Natural killer cell treated with Interleukin-12 subunit alpha and Interleukin-12 subunit beta and Interleukin-15 and Interleukin-18, amount 100 ng/mL, for 72 hours (primary cell): ENCODE measurements at places on chromosomes 13 and 19. TPM values are rescaled to one million over a fixed set of nuclear protein-coding genes. Genes with fewer than 3 reads are reported as not detected.

ZNF442 gene
- total RNA-seq: 3.2 TPM

ZNF560 gene
- not detected for total RNA-seq

TICAM1 gene
- total RNA-seq: 42.6 TPM

C5AR2 gene
- 2.6 TPM for total RNA-seq

JAK3 gene
- 195 TPM for total RNA-seq

SPRED3 gene
- total RNA-seq: 4.6 TPM

IGSF23 gene
- not detected for total RNA-seq

MUC16 gene
- total RNA-seq: 0.03 TPM

ZNF613 gene
- total RNA-seq: 6.0 TPM

BEST2 gene
- total RNA-seq: not detected

ZNF579 gene
- total RNA-seq: 6.5 TPM

DNA sequence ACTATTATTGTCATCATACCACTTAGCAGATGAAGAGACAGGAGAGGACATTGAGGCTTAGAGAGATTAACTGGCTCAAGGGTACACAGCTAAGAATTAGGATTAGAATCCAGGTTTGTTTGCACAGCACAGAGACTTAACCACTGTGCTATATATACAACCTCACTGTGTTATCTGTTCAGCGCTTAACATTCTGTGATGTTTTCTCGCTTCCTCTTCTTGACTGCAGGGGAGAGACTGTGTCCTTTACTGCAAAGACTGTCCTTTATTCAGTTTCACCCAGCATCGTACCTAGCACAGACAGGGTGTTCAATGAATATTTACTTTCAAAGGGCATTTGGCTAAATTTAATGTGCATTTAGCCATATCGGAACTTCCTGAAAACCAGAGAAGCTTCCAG lies 54.9 kb upstream of the PCDH8 start:
- DNase-seq: no peak

DNA sequence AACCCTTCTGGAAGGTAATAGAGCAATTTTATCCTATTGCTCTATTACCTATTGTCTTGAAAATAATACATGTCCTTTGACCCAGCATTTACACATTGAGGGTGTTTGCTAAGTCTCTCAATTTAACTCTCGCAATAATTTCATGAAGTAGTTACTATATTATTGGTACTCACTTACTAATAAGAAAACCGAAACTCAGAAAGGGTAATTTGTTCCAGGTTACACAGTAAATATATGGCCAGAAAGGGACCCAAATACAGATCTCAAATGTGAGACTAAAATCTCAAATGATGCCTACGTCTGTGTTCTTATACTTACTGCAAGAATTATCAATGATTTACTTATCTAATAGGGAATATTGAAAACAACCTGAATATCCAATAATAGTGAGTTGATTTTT lies 29.7 kb upstream of the FAM216B start:
- DNase-seq: no peak

DNA sequence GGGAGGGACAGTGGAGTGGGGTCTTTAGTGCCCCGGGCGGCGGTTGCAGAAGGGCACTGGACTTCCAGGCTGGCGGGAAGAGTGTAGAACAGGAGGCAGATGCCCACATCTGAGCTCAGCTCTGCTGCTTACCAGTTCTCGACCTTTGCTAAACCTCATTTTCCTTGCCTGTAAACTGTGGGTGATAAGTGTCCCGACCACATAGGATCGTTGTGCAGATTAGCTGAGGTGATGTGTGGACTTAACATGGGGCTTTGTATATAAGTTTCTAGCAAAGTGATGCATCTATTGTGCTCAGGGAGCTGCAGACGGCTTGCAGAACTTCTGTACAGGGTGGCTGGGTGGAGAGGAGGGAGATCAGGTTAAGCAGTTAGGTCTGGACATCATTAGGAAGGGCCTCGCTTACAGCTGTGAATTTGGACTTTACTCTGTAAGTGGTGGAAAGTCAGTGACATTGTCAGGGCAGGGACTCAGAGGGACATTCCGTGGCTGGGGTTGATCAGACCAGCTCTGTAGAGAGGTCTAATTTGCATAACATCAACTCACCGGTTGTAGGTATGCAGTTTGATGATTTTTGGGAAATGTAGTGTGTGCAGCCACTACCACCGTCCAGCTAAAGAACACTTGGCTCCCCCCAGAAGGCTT lies 70.0 kb downstream of the SPATA13 start:
- no peak for DNase-seq

GRCh38 chr13:93875547-93875946 lies 603.9 kb downstream of the DCT start:
- no peak for DNase-seq

- DNase-seq: no peak
These were observed 8.1 kb downstream of the URAD start for GRCh38 chr13:27980280-27980998.

DNA sequence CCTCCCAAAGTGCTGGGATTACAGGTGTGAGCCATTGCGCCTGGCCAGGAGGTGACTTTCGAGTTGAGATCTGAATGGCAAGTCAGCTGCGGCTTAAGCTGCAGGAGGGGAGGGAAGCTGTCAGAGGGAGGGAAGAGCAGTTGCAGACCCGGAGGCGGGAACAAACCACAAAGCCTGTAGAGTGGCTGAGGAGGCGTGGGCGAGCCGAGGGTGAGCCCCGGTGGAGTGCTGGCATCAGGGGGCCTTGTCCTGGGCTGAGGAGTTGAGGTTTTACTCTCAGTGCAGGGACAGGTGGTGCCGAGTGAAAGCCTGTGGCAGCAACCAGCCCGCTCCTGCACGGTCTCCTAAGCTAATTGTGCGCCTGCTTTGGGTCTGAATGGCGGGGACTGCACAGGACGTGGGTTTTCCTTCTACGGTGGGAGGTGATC lies 24.2 kb downstream of the PPP1R37 start:
- peak; percentile 69 for DNase-seq

GRCh38 chr19:2475018-2475701 lies 767 bp upstream of the GADD45B start:
- DNase-seq: peak; percentile 79

DNA sequence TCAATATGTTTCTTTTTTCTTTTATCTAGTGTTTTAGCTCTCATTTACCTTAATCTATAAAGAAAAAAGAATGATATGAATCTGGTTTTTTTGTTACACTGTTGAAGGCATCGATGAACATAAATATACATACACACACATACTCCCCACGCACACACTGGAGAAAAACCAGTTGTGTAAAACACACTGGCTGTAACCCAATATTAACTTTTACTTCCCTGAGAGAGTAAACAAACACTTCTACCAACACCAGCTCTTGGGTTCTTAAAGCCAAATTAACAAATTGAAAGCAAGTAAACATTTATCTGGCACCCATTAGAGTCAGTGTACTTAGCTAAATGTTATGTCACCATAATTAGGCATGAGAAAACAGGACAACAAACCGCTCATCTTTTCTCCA lies 145.7 kb downstream of the ABCC4 start:
- no peak for DNase-seq

DNA sequence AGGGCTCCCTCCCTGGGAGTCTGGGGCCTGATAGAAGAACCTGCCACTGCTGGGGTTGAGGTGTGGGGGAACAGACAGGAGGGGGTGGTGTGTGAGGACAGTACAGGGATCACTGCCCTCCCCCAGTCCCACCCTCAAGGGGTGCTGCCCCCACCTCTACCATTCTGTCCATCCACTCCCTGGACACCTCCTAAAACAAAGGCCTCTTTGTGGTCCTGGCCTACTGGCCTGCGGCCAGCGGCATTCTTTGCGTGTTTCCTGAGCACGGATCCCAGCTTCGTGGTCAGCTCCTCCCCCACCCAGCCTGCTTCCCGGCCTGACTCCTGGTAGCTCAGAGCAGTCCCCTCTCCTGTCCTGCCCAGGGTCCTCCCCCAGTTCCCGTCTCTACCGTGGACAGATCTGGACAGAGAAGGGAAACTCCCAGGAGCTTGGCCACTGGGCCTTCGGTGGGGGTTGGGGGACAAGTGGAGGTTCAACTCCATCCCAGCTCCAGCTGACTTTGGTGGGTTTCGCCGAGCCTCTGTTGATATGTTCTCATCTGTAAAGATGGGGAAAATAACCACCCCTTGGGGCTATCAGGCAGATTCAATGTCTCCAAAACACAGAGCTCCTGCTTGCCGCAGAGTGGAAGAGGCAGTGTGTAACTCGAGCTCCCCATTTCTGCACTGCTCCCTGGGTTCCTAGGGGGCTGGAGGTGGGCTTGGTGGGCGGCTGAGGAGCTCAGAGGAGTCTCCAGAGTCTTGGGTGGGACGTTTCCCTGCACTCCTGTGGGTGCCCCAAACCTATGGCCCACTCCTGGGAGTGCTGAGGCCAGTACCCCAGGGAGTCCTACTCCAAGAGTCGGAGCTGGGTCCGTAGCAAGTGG lies 48.7 kb downstream of the LYL1 start:
- DNase-seq: no peak

- no peak for DNase-seq
These were observed 11.1 kb upstream of the ZNF613 start for GRCh38 chr19:51916167-51916566.

DNA sequence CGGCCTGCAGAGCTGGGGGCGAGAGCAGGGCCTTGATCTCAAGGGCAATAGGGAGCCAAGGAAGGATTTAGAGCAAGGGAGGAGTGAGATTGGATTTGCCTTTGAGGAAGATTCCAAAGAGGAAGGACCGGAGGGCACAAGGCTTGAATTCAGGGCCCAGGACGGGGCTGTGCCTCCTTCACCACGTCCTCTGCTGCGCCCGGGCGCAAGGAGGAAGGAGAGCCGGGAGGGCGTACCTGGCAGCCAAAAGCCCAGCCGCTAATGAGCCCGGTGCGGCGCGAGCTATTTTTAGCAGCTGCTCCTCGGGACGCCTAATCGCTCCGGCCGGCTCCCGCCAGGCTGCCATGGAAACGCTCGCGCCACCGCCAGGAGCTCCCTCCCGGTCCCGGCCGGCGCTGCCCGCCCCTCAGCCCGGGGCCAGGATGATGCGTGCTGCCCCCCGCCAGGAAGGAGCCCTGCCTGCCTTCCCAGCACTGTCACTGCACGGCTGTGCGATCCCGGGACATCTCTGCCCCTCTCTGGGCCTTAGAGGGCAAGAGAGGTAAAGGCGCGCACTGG lies 31.3 kb downstream of the TINCR start:
- no peak for DNase-seq

DNA sequence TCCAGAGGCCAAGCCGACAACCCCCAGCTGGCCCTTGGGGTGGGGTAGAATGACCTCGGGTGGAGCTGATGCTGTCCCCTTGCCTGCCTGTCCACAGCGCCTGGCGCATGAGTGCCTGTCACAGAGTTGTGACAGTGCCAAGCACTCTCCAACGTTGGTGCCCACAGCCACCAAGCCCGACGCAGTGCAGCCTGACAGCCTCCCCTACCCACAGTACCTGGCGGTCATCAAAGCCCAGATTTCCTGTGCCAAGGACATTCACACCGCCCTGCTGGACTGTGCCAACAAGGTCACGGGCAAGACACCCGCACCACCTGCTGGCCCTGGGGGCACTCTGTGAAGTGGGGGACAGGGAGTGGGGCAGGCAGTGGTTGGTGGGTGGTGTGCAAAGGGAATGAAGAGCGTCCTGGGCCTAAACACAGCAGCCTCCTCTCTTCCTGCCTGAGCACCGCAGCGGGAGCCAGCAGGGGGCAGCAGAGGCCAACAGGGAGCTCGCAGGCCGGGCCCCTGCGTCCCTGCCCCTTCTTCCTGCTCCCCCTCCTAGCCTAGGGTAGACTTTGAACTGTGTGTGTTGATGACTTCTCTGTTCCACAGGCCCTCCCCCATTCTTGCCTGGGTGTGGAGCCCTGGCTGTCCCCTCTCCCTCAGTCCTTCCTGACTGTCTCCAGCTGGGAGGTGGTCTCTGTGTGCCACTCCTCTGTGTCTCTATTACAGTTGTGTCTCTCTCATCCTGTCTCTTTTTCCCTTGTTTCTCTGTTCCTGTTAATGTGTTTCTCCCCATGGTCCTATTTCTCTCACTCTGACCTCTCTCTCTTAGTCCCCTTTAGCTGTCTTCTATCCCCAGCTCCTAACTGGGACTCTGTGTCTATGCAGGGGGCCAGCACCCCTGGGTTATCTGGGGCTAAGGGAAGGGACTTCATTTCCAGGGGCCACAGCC lies 6.5 kb downstream of the MED29 start:
- DNase-seq: peak; percentile 82

DNA sequence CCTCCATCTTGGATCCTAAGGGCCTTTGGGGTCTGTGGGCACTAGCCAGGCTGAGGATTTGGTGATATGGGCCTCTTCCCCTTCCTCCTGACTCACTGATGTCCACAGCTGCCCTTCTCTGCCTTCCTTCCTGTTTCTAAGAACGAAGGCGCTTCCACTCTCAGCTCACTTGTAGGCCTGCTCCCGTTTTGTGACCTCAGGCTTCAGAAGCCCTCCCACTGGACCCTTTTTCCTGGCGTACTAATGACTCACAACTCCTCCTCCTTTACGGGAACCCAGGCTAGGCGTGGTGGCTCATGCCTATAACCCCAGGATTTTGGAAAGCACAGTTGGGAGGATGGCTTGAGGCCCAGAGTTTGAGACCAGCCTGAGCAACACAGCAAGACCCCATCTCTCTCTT lies 55.6 kb downstream of the TMED1 start:
- no peak for DNase-seq

GRCh38 chr19:5990289-5990797 lies 12.4 kb upstream of the RANBP3 start:
- DNase-seq: no peak

- DNase-seq: no peak
These were observed 41.6 kb upstream of the RFC3 start for GRCh38 chr13:33776239-33776881.

DNA sequence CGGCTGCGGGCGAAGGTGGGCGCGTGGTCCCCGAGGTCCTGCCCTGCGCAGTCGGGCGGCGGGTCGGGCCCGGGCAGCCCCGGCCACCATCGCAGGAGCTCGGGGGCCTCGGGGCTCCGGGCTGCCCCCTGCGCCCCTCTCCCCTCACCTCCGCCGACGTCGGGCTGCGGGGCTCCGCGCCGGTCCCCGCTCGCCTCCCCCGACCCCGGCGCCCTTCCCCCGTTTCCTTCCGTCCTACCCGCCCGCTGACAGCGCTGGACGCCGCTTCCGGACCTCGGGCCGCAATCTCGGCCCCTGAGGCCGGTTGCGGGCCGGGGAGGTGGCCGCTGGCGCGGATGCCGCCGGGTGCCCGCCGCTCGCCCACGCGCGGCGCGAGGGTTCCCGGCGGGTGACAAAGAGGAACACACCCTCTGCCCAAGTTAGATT lies 720 bp downstream of the FARP1 start:
- no peak for DNase-seq

GRCh38 chr19:47641891-47642485 lies 33.1 kb downstream of the BICRA start:
- DNase-seq: no peak

DNA sequence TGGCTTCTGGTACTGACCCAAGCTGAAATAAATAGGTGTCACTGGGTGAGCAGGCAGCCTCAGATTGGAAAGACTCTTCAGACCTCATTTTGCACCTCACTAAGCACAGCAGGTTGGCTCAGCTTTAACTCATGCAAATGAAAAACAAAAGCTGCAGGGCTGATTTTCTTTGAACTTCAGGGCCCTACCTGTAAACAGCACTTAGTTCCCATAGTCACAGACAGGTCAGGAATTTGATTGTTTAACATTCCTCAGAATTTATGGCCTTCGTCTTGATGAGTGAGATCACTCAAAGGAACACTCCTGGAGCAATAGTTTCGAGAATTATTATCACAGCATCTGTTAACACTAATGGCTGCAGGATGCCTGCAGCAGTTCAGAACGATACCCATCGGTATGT lies 718.5 kb downstream of the EFNB2 start:
- no peak for DNase-seq
